ENCODE measurements at places on chromosomes 16 and 17.

DNA sequence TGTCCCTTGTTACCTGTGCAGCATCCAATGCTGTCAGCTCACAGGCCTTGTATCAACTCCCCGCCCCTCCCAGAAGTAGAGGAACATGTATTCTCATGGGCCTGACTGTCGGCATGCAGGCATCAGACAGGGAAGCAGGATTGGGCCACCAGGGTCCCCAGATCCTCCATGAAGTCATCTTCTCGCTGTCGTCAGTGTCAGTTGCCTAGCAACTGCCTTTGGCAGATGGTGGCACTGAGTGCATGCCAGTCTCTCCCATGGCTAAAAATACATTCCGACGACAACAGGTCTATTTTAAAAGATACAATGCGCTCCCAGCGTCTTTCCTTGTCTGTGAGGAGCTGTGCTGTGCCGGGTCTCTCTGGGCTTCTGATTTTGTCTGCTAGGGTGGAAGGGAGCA, 36.8 kb upstream of the CES5A start:
- no peak for DNase-seq

DNA sequence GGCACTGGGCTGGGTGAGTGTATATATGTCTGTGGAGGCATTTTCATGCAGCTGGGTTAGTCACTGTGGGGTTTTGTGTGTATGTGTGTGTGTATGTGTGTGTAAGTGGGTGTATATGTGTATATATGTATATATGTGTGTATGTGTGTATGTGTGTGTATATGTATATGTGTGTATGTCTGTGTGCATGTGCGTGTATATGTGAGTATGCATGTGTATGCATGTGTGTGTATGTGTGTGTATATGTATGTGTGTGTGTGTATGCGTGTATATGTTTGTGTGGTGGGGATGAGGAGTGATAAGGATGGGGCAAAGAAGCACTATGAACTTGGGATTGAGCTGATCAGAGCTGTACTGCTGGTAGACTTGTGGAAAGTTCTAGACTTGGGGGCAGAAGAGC, 29.0 kb upstream of the PLLP start:
- no peak for DNase-seq

GRCh38 chr16:55480228-55480655, 1.2 kb downstream of the MMP2 start:
- DNase-seq, result no peak

GRCh38 chr16:11604783-11605563, 18.3 kb upstream of the LITAF start:
- no peak for DNase-seq

DNA sequence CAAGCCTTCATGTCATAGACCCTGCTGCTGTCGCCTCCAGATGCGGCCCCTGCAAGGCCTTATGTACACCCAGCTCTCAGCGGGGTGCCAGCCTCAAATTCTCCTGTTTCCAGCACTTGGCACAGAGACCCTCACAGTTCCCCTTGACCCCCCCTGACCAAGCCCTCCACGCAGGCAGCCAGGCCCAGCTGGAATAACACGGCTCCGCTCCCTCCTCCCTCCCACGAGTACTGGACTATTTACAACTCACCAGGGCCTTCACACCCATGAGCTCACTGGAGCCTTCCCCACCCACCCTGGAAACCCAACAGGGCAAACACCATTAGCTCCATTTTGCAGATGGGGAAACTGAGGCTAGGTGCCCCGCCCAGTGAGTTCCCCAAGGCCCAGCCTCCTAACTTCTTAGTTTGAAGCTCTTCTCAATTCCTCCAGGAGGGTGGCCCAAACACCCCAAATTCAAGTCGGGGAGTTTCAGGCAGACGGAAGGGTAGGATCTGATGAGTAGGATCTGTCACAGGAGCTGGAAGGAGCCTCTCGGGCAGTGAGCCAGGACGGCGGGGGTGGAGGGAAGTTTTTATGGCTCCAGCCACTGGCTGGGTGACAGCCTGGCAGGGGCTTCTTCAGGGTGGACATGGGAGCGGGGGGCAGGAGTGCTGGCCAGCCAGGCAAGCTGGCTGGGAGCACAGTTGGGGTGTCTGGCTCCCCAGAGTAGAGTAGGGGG, 17.5 kb upstream of the DLX4 start:
- no peak for DNase-seq
